ENCODE measurements at places on chromosomes 16 and 17.

DNA sequence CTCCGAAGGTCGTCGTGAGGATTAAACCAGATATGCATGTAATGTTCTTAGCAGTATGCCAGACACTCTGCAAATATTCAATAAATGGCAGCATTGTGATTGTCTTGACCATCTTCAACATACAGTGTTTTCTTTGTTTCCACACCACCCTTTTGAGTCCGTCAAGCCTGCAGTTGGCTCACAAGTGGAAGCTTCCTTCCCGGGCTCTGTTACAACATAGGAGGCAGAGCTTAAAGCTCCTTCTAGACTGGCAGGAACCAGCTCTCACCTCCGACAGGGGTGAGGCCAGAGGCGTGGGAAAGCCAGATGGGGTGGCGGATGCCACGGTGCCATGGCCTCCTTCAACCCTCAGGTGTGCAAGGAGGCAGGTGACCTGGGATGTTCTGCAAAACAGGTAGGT, 138.3 kb downstream of the FOXL1 start:
- DNase-seq, result no peak

- peak; percentile 19 for DNase-seq
These were observed 204.1 kb upstream of the CIBAR2 start for GRCh38 chr16:85316321-85316919.

DNA sequence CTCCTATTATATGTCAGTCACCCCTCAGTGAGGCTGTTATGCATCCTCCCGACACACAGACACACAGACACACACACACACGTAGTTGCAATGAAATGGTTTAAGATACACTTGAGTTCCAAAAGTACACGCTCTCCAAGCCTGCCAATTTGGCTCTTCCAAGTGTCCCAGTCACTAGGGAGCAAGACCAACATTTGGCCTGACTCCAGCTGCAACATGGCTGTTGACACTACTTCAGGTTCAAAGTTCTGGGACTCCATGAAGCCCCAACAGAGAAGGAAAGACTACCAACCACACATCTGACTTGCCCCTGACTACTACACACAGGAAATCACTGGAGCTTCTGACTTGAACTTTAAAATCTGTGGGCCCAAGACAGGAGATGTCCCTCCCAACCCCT, 128.1 kb upstream of the KCNJ18 start:
- DNase-seq, result no peak

DNA sequence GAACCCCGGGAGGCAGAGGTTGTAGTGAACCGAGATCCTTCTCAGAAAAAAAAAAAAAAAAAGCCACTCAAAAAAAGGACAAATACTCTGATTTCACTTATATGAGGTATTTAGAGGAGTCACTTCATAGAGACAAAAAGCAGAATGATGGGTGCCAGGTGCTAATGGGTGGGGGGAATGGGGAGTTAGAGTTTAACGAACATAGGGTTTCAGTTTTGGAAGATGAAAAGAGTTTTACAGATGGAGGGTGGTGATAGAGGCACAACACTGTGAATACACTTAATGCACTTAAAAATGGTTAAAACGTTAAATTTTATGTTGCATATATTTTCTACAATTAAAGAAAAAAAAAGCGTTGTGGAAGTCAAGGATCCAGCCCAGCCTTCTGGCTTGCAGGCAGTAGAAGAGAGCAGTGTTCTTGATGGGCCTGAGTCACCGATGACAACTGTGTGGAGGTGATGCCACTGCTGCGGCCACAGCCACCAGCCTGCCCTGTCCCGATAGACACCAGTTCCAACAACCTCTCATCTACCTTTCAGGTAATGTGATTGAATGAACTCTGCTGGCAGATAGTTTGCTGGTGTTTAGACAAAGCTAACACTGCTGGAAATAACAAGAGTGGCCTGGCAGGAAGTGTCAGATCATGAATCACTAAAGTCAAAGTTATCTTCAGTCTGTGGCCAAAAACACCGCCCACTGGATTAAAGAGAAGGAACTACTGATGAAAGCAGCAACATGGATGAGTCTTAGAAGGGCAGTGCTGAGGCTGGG, 49.9 kb upstream of the COX10 start:
- no peak for DNase-seq
